Fibroblast of villous mesenchyme (primary cell): ENCODE measurements at places on chromosomes 16 and 17. TPM values are rescaled to one million over a fixed set of nuclear protein-coding genes. Genes with fewer than 3 reads are reported as not detected.

GRCh38 chr17:8628172-8628571 is 2.4 kb downstream of the MYH10 start:
- DNase-seq, result no peak

- no peak for DNase-seq
Observed at GRCh38 chr17:37064206-37064605, 115.5 kb downstream of the AATF start.

KIF19 gene
- not detected in 2 replicates for total RNA-seq

DNA sequence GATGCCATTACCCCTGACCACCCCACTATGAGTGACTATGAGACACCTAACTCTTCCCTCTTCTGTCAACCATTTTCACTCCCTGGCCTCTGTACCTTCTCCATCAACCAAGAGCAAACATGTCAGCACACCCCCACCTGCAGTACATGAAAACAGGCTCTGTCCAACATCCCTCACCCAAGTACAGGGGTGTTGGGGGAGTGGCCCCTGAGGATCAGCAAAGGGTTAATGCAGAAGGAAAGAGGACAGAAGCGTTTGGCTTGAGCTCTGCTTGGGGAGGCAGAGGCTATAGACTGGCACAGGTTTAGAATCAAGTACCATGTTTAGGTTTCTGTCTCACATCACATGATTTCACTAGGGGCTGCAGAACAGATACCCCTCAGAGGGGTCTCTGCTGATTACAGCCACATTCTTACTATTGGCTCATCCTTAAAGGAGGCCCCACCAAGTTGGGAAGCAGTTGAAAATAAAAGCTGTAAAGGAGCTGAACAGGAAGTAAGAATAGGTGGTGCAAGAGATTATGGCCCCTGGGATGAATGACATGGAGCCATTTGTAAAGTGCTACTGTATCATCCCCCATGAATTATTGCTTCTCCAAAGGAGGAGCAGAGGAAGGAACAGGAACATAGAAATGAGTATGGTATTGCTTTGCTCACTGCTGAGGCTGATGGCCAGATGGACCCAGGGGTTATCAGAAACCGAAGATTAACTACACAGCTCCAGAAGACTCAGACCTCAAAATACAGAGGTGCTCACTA is 2.4 kb upstream of the PSMC3IP start:
- no peak for DNase-seq
